Sigmoid colon (tissue), 7 donors: ENCODE measurements at places on chromosomes 6 and 20.

DNA sequence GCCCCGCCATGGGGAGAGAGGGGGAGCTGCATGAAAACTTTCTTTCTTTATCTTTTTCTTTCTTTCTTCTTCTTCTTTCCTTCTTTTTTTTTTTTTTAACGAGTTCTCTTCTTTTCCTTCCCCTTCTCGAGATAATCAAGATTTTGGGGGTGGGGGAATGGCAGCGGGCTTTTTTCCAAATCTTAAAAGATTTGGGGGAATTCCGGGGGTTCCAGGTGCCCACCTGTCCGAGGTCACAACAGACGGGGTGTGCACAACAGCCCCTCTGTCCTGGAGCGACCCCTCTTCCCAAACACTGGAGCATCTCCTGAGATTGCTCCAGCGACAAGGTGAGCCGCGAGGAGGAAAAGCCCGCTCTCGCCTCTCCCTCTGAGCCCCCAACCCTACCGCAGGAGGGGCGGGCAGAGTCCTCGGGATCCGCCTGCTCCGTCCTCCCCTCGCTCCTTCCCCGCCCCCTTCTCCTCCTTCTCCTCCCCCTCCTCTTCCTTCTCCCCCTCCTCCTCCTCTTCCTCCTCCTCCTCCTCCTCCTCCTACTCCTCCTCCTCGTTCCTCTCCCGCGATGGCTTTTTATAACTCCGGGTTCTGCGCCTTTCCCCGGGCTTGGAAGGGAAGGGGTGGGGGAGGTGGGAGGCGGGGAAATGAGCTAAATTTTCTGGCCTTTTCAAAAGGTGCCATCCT lies 689 bp upstream of the KCNB1 start:
- DNase-seq, result no peak

DNA sequence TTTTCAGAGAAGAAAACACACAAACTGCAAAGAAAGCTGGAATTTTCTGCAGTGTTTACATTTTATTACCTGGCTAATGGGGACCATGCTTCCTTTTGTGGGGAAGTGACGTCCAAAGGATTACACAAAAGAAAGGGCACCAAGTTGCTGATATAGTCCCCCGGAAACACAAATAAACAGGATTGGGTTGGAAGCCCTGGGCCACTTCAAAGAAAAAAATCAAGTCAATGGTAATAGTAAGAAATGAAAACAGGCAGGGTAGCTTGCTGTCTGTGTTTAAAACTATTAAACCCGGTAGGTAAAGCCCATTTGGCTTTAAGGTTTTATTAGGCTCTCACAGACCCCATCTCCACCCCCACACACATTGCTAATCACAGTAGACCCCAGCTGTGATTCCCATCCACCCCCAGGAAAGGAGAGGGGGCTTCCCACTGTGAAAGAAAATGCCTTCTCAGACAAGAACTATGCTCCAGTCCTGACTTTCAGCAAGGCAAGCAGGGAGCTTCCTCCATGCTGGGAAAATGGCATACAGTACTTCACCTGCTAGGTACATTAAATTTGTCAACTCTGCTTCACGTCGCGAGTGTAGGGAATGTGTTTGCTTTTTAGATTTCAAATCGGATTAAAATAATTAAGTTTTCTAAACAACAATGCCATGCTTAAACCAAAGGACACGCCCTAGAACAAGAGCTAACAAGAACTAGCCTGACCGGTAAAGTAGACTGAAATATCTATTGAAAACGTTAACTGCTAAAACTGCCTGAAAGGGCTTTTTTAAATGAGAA lies 1.1 kb downstream of the PERP start:
- no peak for DNase-seq

DNA sequence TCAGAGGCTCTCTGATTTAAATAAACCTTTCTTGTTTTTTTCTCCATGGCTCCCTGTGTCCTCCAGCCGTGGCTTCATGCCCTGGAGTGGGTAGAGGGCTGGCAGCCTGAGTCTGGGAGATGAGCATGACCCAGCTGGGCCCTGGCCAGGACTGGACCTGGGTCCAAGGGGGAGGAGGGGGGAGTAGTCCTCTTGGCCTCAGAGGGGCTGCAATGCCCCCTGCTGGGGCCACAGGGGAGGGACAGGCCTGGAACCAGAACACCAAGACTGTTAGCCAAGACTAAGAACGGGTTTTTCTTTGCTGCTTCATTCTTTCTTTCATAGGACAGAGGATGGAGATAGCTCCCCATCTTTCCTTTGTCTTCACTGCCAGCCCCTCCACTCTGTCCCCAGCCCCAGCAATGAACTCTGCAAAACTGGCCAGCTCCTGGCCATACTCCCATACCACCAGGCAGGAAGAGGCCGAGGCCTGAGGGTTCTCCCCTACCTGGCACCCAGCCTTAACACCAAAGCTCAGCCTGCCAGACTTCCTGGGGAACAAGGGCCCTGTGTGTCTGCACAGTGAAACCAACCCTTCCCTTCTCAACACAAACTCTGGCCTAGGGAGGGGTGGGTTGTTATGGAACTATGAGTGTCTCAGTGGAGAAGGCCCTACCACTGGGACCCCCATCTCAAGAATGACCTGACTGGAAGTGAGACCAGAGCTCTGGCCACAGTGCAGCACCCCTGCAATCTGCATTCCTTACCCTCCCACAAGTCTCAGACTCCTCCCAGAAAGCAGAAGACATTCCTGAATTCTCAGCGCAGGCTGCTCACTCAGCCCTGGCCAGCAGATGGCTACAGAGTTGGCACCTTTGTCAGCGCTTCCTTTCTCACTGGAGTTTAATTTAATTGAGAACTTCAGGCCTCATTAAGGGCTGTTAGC lies 11.0 kb downstream of the SLC29A1 start:
- DNase-seq, result peak; percentile 98

DNA sequence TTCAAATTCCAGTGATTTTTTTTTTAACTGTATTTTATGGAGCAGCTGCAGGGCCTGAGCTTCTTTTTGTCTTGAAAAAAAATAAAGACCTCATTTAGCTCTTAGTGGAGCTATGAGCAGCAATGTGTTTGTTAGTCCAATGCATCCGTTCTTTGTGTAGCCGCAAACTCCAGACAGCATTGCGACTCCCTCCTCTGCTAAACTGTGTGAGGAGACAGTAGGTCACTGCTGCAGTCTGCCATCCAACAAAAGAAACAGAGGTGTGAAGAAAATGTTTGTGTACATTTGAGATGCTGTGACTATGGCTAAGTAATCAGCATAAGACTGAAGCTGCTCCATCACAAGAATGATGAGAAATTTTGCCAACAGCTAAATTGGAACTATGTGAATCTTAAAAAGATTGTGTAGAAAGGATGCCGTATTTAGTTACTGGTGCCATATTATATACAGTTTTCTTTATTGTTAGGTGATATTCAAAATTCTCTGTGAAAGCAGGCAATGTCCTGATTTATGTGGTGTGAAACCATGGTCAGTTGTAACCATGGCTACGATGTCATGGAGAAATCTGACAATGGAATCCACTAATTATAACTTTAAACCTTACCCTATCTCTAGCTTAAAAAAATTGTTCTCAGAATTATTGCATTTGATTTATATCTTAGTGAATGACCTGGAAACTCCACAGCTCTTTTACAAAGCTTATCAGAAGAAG lies 428.8 kb upstream of the EPHA7 start:
- DNase-seq, result no peak

DNA sequence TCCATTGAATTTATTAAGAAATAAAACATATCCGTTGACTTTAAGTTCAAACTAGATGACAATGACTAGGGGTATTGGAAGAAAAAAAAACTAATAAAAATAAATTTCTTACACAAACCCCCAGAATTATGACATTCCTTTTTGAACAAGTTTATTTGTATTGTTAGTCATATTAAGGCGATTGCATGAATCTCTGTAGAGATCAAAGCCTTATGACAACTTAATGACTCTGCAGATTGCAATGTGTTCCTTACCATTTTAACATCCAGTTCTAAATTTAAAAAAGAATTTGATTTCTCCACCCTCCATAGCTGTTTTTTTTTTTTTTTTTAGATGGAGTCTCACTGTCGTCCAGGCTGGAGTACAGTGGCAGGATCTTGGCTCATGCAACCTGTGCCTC lies 189.8 kb upstream of the CEP162 start:
- DNase-seq, result no peak

DNA sequence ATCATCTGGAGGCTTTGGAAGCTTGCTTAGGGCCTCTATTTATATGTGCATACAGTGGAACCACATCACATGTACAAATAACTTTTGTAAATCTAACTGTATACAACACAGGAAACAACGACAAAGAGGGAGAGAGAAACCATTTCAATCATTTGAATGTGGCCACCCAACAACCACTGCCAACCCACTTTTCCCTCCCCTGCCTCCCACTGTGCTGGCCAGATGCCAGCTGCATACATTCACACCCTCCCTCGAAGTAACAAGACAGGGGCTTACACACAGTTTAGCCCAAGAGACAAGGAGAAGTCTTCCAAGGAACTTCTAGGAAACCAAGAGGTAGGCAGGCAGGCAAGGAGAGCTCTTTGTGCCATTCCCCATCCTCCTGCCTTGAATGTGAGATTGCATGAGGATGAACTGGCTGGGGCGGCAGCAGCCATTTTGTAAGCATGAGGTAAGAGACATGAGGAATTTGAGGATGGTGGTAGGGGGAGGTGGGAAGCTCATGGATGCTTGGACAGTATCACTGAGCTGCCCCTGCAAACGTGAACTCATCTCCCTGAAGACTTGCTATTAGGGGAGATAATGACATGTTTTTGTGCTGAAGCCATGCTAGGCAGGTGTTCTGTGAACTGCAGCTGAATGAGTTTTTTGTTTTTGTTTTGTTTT lies 18.2 kb downstream of the BMP7 start:
- no peak for DNase-seq

DNA sequence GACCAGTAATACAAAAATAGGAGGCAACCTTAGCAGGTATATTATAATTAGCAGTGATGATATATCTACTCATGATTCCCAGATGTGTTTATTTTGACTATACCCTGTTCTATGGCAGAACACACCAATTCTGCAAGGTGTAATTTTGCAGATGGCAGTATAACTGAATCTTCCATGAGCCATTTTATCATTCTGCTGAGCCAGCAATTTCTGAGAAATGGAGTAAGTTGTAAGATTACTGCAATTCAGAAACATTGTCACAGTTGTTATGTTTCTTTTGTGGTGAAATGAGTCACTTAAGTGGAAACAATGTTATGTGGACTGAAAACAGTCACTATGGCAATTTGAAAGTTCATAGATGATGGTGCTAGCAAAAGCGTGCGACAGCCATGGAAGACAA lies 63.7 kb upstream of the RIMS1 start:
- DNase-seq, result no peak

DNA sequence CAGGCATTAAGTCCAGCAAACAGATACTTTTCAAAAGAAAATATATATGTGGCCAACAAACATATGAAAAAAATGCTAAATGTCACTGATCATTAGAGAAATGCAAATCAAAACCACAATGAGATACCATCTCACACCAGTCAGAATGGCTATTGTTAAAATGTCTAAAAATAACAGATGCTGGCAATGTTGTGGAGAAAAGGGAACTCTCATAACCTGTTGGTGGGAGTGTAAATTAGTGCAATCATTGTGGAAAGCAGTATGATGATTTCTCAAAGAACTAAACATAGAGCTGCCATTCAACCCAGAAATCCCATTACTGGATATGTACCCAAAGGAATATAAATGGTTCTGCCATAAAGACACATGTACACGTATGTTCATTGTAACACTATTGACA lies 20.6 kb downstream of the KCNQ5 start:
- no peak for DNase-seq

- DNase-seq, result no peak
These were observed 107.5 kb downstream of the FYN start for GRCh38 chr6:111765763-111766162.

DNA sequence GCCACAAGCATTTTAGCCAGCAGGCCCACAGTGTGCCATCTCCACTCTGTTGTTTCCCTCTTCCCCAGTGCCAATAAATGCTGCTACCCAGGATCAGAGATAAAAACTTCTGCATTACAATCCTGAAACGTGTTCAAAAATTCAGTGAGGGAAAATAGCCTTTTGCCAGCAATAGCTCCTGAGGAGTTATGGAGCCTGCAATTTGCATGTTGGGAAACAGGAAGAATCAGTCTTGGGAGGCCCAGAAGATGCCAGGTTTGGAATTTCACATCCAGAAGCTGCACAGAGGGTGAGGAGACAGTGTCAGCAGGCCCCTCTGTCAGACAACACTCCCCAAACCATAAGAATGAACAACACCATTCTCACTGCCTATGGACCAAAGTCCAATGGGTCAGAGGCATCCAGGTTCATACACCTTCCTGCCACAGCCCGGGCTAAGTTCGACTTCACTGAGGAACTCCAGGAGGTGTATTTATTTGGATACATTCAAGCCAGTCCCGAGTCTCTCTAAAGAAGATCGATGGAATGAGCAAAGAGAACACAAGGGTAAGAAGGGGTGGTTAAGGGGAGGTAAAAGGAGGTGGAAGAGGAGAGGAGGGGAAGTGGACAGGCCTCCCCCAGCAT lies 20.8 kb downstream of the RRBP1 start:
- peak; percentile 55 for DNase-seq

- no peak for DNase-seq
These were observed 13.1 kb downstream of the C6orf132 start for GRCh38 chr6:42129360-42129676.

DNA sequence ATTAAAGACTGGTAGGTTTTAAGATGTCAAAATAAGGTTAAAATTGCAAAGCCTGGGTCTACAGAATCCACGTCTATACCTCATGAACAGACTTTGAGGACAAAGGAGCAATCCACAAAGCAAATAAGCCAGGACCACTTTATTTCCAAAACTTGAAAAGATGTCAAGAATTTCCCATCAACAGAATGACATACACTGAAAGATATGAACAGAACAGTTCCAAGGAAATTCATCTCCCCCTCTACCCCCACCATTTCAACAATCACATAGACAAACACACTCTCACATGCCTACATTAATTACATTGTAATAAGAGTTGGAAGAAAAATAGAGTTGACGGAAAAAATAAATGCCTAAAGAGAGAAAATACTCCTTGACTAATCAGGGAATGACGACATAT lies 45.2 kb upstream of the NHSL1 start:
- DNase-seq, result no peak

DNA sequence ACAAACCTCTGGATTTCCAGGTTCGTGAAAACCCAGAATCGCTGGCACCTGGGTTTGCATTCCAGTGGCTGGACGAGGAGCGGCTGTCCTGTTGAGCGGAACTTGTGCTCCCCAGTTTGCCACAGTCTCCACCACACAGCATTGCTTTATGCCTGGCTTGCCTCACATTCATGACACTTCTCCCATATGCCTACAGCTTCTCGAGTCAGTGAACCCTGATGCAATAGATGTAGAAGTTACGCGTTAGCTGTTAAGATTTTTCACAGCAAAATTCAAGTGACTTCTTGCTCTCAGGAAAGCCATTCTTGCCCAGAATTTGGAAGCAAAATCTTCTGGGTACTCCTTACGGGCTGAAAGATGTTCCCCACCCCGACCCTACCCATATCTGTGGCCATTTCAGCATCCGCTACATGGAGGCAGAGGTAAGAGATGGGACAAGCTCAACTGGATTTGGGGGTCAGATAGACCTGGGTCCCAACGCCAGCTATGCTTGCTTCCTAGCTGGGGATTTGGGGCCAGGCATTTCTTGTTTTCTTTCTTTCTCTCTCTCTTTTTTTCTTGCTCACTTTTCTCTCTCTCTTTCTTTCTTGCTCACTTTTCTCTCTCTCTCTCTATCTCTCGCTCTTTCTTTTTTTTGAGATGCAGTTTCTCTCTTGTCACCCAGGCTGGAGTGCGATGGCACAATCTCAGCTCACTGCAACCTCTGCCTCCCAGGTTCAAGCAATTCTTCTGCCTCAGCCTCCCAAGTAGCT lies 12.4 kb upstream of the GDAP1L1 start:
- no peak for DNase-seq
